ENCODE measurements at places on chromosomes 16 and 17. TPM values are rescaled to one million over a fixed set of nuclear protein-coding genes. Genes with fewer than 3 reads are reported as not detected.

TBC1D3 gene
- not detected for total RNA-seq

EFNB3 gene
- total RNA-seq: 0.78 TPM

DNA sequence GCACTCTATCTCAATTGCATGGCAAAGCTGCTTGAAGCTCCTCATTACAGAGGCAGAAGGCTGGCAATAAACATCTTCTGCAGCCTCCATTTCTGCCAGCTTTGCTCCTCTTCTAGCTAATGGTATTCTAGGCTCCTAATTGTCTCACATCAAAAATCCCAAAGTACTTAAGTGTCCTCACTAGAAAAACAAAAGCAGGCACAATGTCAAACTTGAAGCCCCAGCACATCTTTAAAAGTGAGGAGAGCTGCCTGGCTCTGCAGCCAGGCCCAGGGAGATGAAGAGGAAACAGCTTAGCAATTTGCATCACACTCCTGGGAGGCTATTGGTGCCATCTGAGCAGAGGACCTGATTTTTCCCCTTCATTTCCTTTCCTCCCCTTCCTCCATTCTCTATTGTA is 197.1 kb downstream of the KCNJ2 start:
- DNase-seq: no peak

GRCh38 chr17:57357830-57358430 is 101.6 kb downstream of the MSI2 start:
- no peak for DNase-seq

GRCh38 chr17:13204607-13205237 is 186.9 kb upstream of the ELAC2 start:
- DNase-seq: no peak

All from body of pancreas (tissue), 4 donors.